ENCODE measurements at places on chromosomes 3 and 15. TPM values are rescaled to one million over a fixed set of nuclear protein-coding genes. Genes with fewer than 3 reads are reported as not detected.

Gene CD96
- total RNA-seq = not detected

GRCh38 chr15:82999905-83000671 lies 11.4 kb downstream of the C15orf40 start:
- no peak overlapping the region for H3K27ac ChIP-seq
- H3K27me3 ChIP-seq = no peaks in the 10 kb centered on the region
- no peak overlapping the region for H3K4me3 ChIP-seq
- peaks cover 3% of the 10 kb centered on the region for H3K4me1 ChIP-seq
- peaks cover 9% of the 10 kb centered on the region for H3K36me3 ChIP-seq
- DNase-seq = peak; percentile 62

DNA sequence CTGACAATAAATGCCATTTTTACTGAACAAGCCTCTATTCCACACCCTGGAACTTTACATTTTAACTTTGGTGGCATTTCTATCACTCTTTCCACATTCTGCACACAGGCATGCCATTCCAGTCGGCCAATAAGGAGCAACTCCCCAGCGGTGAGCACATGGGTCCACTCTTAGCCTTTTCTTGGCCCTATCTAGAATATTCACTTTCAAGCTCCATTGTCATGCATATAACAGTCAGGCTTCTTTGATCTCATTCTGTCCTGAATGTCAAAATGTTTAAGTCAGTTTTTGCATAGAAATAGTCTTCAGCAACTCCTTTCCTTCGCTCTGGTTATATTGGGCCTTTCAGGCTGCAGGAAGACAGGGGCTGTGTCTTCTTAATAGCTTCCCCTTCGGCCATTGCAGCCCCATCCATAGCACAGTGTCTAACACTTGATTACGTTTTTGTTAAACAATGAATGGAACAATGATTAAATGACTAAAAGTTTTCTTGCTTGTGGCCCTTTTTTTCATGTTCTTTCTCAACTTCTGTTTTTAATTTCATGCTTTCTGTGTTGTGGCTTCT lies 427.3 kb downstream of the MFSD1 start:
- DNase-seq = no peak
- no peak overlapping the region for H3K4me3 ChIP-seq
- no peaks in the 10 kb centered on the region for H3K4me1 ChIP-seq
- H3K27ac ChIP-seq = no peak overlapping the region
- no peaks in the 10 kb centered on the region for H3K36me3 ChIP-seq
- no peaks in the 10 kb centered on the region for H3K27me3 ChIP-seq

- no peak overlapping the region for H3K27ac ChIP-seq
- no peaks in the 10 kb centered on the region for H3K36me3 ChIP-seq
- no peak overlapping the region for H3K4me3 ChIP-seq
- no peaks in the 10 kb centered on the region for H3K27me3 ChIP-seq
- no peak for DNase-seq
Observed at GRCh38 chr15:65783872-65784271, 8.2 kb downstream of the DENND4A start.

Gene ZKSCAN7
- total RNA-seq = 10.2 TPM

DNA sequence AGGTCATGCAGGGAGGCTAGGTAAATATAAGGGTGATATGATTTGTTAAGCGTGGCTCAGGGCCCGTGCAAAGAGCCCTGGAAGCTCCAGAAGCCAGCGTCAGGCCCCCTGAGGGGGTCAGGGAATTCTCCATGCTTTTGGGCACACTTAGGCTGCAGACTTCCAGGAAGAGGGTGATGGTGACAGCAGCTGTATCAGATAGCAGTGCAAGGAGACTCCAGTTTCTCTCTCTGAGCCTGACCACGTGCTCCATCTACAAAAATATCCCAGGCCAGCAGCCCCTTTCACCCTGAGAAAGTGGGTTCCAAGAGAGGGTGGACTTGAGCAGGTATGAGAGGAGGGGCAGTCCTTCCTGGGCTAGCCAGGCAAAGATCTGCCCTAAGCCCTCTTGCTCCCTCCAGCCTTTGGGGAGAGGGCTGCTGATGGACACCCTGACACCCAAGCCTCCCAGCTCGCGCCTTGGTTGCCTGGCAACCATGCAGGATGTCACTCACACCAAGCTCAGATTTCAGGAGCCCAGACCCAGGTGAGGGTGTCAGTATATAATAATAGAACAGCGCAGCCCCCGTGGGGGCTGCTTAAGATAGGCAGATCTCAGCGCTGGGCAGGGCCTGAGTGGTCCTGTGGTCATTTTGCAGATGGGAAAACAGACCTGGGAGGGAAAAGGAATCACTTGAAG lies 35.8 kb downstream of the ATP2B2 start:
- no peak overlapping the region for H3K4me3 ChIP-seq
- H3K36me3 ChIP-seq = no peaks in the 10 kb centered on the region
- DNase-seq = no peak
- peaks cover 5% of the 10 kb centered on the region for H3K4me1 ChIP-seq
- no peaks in the 10 kb centered on the region for H3K27me3 ChIP-seq
- H3K27ac ChIP-seq = no peak overlapping the region

GRCh38 chr3:183653209-183654064 lies 18.0 kb downstream of the KLHL24 start:
- peaks cover 48% of the 10 kb centered on the region for H3K36me3 ChIP-seq
- H3K27me3 ChIP-seq = no peaks in the 10 kb centered on the region
- no peak for DNase-seq
- H3K27ac ChIP-seq = no peak overlapping the region
- H3K4me3 ChIP-seq = peak overlapping the region; percentile 52

DNA sequence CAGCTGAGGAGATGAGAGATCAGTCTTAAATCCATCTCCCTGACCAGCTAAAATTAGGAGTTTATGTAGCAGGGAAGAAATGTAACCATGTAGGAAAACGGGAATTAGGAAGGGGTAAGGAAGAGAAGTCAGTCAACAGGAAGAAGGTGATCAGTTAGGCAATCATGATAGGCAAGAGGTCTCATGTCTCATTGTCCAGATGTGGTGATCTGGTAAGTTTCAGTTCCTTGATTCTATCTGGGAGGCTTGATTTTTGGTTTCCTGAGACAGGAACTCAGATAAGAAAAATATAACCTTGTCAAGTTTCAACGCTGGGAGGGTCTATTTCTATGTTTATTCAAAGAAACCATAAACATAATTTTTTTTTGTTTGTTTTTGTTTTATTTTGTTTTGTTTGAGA lies 40.3 kb upstream of the TBC1D5 start:
- DNase-seq = no peak
- no peak overlapping the region for H3K27ac ChIP-seq
- H3K4me3 ChIP-seq = peak overlapping the region; percentile 38
- H3K4me1 ChIP-seq = no peaks in the 10 kb centered on the region
- no peaks in the 10 kb centered on the region for H3K36me3 ChIP-seq
- no peaks in the 10 kb centered on the region for H3K27me3 ChIP-seq

DNA sequence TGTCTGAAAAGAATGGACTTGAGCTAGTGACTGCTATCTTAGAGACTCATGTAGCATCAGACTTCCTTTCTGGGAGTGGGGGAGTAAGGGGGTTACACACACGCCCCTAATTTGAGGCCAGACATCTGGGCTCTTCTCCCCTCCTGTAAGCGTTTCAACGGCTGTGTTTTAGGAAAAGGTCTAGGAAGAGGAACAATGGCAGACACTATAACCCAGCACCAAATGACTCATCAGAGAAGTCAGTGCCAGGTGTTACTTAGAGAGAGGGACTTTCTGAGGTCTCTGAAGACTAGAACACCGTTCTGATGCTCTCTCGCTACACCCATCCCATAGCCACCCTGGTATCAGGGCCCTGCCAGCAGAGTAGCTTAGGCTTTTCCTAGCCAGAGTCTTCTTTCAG lies 65.5 kb downstream of the SSUH2 start:
- no peak overlapping the region for H3K4me3 ChIP-seq
- H3K27ac ChIP-seq = no peak overlapping the region
- H3K27me3 ChIP-seq = no peaks in the 10 kb centered on the region
- no peak for DNase-seq

DNA sequence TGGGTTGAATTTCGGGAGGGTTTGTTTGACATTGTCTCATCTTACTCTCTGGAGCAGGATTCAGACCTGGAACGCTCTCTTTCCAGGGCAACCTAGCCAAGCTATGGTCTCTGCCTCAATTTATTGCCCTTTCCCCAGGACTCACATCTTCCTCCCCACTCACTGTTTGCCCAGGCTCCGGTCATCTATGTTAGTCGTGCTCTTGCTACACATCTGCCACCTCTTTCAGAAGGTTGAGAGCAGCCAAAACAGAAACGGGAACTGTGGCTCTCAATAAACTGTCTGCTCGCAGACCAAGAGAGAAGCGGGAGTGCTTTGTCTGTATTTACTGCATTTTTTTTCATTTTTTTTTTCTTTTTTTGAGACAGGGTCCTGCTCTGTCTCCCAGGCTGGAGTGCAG lies 81.6 kb downstream of the ST6GAL1 start:
- H3K4me1 ChIP-seq = no peaks in the 10 kb centered on the region
- H3K27me3 ChIP-seq = no peaks in the 10 kb centered on the region
- DNase-seq = no peak
- H3K4me3 ChIP-seq = no peak overlapping the region
- H3K36me3 ChIP-seq = peaks cover 30% of the 10 kb centered on the region
- no peak overlapping the region for H3K27ac ChIP-seq

Gene PLA2G4F
- total RNA-seq = 0.22 TPM
